ENCODE measurements at places on chromosomes 7 and 10.

- no peak for DNase-seq
Observed at GRCh38 chr10:11772575-11773288, 30.6 kb downstream of the ECHDC3 start.

- no peak for DNase-seq
Observed at GRCh38 chr10:106997721-106998120, 166.8 kb downstream of the SORCS1 start.

DNA sequence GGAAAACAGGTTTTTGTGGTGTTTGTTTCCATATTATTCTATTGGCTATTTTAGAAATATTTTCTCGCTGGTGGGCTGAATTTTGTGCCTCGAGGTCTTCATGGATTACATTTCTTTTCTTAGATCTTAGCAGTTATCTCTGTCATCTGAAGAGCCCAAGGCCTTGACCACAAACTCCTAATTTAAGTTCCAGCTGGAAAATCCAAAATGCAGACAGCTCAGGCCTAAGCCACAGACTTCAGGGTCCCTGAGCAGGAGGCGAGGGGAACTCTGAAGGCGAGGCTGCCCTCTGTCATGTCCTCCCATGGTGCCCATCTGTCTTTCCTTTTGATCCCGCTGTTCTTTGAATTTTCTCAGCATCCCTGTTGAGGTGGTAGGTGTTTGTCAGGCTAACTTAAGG, 14.3 kb downstream of the DENND10 start:
- DNase-seq = no peak

GRCh38 chr7:16727736-16728135, 25.8 kb upstream of the TSPAN13 start:
- DNase-seq = no peak

- DNase-seq = no peak
Observed at GRCh38 chr7:27351786-27352185, 109.2 kb downstream of the EVX1 start.

DNA sequence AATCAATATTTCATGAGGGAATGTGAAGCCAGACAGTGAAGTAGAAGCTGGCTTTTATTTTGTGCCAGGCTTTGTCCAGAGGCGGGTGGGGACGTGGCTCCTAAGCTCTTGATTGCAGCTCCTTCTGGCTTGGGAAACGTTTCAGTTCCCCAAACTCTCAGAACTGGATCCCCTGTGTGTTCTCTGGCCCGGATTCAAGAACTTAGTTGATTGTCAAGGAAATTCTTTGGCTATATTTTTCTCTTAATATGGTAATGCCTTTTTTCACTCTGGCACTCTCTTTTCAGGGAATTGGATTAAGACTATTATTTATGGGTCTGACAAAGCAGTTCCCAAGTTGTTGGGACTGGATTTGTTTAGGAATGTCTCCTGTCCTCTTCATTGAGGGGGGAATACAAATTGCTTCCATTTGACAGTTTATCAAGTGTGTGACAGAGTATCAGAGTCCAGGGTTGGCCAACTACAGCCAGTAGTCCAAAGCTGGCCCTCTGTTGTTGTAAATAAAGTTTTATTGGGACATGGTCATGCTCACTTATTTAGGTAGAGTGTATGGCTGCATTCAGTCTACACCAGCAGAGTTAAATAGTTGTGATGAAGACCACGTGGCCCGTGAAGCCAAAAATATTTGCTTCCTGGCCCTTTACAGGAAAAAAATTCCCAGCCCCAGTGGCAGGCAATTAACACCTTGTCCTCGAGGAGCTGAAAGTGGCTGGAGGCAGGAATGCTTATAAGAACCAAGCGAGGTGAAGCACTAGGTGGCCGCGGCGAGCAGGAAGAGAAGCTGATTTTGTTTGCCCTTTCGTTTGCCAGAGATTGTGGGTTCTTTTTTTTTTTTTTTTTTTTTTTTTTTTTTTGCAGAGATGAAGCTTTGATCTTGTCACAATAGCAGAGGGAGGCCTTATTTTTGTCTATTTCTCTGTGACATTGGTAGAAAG, 34.3 kb downstream of the HTRA1 start:
- DNase-seq = no peak

GRCh38 chr10:128481152-128481840, 355.1 kb upstream of the MKI67 start:
- DNase-seq = no peak

- no peak for DNase-seq
Observed at GRCh38 chr10:76115471-76116155, 684.2 kb downstream of the LRMDA start.

GRCh38 chr10:77643795-77644468, 6.3 kb upstream of the KCNMA1 start:
- no peak for DNase-seq

DNA sequence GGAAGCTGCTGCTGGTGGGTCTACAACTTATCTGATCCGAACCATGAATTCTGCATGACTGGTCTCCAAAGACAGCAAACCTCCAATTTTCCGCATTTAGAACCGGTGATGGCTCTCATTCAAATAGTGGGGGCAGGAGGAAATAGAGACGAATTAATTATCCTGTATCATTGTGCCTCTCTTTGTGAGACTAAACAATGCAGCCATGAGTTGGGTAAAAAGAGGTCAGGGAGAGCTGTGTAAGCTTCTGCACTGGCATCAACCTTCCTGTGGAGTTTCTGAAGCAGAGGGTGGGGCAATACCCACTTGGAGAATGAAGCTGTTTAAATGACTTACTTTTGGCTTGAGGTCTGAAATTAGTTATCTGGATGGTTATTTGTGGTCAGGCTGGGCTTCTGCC, 266.4 kb downstream of the SORCS3 start:
- no peak for DNase-seq

DNA sequence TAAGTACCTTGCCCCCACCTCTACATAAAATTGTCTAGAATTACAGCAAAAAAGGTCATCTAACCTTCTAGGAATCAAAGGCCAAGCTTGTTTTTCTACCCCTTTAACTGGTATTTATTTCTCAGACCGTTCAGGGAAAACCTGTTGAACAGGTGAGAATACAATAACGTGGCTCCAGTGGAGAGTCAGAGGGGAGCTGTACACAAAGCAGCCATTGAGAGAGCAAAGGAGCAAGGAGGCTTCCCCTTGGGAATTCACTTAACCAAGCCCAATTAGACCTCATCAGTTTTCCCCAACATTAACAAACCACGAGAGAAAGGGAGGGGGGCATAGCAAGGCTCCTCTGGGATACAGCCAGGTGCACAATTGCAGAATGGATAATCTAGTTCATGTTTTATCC, 101.9 kb downstream of the ELMO1 start:
- DNase-seq = no peak

DNA sequence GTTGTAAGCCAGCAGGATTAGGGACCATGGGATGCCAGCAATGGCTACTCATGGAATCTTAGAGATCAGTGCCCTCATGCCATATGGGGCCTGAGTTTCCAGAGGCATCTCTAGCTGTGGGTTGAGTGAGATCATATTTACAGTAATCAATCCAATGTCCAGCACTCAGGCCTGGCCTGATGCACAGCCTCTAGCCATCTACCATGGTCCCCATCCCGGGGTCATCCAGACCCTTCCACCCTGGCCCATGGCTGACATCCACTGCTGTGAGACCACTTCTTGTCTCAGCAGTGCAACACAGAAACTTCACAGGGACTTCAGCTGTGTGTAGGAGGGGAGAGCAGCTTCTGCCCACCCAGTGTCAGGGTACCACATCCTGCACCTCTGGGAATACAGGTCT, 6.5 kb upstream of the ADCY1 start:
- DNase-seq = no peak
